ENCODE measurements at places on chromosomes 1 and 21.

GRCh38 chr1:147504801-147505311, 36.4 kb upstream of the BCL9 start:
- DNase-seq = peak; percentile 52

GRCh38 chr1:183630748-183631147, 4.8 kb downstream of the ARPC5 start:
- no peak for DNase-seq

- DNase-seq = peak; percentile 8
Measured at GRCh38 chr1:163565166-163565565, 243.4 kb downstream of the NUF2 start.

DNA sequence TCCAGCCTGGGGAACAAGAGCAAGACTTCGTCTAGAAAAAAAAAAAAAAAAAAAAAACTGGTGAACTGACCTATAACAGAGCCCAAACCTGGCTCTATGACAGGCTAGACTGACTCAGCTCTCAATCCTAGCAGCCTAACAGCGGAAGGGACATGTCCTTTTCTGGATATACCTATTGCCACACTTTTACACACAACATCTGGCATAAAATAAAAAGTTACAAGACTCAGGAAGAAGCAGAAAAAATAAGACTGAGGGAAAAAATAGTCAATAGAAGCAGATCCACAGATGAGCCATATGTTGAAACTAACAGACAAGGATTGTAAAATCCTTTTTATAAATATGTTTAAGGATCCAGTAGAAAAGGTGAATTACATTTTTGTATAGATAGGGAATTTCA, 57.5 kb upstream of the IPO9 start:
- DNase-seq = no peak

- no peak for DNase-seq
Measured at GRCh38 chr1:116763787-116764465, 9.7 kb downstream of the CD2 start.

DNA sequence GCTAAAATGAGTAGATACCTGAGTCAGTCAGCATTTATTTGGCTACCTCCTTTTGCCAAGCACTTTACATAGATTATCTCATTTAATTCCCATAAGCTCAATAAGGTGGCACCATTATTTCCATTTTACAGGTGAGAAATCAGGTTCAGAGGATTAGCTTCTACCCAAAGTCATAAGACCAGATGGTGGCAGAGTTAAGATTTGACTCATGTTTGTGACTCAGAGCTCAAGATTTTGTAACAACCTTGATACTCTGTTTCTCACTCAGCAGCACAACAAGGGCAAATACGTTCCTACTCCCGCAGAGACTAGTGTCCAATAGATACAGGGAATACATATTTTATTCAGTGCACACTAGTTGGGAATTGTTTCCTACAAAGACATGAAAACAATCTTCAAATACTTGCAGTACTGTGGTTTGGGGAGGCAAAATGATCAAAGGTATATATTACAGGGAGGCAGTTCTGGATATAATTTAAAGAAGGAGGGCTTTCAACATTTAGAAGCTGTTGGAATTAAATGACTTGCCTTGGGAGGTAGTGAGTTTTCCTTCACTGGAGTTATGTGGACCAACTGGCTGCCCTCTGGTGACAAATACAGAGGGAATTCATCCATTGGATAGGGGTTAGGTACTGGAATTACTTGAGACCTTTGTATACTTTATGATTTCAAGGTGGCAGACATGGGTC, 3.6 kb downstream of the LEPR start:
- no peak for DNase-seq

DNA sequence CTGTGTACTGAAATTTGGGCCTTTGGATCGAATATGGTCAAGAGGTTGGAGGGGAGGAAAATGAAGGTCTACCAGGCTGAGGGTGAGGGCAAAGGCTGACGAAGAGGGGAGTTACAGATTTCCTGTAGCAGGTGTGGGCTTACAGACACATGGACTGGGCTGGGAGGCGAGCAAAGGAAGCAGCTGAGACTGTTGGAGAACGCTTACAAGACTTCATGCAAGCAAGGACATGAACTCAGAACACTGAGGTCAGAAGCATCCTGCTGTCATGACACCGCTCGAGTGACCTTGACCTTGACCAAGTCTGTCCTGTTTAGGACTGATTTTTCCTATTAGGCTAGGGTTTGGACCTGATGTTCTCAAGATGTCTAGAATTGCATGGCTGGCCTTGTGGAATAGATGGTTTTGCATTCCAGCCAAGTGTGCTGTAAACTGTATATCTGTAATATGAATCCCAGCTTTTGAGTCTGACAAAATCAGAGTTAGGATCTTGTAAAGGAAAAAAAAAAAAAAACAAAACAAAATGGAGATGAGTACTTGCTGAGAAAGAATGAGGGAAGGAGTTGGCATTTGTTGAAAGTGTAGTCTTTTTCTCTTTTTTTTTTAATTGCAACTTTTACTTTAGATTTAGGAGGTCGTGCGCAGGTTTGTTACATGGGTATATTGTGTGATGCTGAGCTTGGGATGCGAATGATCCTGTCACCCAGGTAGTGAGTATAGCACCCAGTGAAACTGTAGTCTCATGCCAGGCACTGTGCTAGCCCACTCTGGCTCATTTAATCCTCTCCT, 5.8 kb downstream of the ELF3 start:
- no peak for DNase-seq

- DNase-seq = no peak
Measured at GRCh38 chr1:208977012-208977411, 606.5 kb upstream of the CAMK1G start.

GRCh38 chr1:39159224-39160036, 45.1 kb upstream of the MACF1 start:
- DNase-seq = no peak

- no peak for DNase-seq
Measured at GRCh38 chr1:66637146-66637545, 103.2 kb downstream of the SGIP1 start.

DNA sequence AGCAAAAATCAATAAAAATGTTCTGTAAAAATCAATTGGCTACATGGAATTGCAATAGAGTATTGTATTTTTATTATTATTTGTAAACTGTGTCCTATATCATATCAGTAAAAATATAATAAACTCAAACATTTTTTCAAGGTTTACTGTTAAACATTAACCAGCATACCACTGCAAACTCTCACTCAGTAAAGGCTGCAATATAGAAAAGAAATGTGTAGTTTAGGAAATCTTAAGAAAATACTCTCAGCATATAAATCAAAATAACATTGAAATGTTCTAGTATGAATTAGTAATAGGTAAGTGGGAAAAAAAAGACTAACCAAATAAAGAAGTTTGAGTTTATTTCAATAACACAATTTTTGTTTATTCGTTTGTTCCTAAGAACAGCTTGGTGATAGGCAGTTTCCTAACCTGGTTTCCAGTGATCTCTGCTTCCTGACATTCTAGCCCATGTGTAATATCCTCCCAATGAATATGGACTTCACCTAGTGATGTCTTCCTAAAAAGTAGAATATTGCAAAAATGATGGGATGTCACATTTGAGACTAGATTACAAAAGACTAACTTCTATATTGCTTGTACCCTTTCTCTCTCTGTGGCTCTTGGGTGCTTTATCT, 870.1 kb downstream of the BRINP3 start:
- no peak for DNase-seq

- DNase-seq = no peak
Measured at GRCh38 chr21:41425588-41425953, 468 bp upstream of the MX1 start.

- DNase-seq = peak; percentile 41
Measured at GRCh38 chr1:999725-1000356, at the start of gene HES4. Gene HES4, minus strand, starts transcription at chr1:1000097. Its CDS starts 124 bp downstream, at chr1:999973.

DNA sequence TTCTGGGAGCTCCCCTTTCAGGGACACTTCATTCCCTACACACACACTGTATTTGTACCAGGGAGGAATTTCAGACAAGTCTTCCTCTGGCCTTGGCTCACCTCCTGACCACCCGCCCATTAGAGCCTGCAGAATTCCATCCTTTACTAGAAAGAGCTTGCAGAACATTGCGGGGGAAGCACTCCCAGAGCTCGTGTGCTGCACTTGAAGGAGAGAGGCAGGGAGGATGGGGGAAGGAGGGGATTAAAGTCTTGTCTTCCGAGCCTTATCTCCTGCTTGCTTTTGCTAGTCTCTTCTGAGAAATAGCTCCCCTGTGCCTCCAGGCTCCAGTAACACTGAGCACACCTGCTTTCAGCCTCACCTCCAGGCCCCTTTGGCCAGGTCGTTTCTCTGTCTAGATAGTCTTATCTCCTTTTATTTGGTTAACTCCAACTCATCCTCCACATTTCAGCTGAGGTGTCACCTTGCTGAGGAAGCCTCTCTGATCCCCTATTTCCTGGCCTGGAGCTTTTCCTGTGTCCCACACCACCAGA, 62.0 kb downstream of the PCNX2 start:
- no peak for DNase-seq

GRCh38 chr1:21192871-21193270, 16.2 kb upstream of the EIF4G3 start:
- no peak for DNase-seq

DNA sequence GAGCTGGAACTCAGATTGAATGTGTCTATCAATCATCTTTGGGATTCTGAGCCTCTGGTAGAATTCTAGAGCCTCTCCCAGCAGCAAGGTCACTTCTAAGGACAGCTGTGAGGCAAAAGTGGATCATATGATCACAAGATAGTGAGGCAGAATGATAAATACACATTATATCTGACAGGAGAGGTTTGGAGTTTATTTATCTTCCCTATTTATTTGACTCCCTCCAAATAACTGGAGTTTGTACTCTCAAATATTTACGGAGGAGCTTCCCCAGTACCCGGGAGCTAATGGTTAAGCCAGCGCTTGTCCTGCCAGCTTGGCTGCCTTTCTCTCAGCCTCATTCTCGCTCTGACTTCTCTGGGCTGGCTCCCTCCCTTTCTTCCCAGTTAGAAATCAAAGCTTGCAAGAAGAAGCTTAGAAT, 2.3 kb downstream of the HMGCS2 start:
- no peak for DNase-seq

DNA sequence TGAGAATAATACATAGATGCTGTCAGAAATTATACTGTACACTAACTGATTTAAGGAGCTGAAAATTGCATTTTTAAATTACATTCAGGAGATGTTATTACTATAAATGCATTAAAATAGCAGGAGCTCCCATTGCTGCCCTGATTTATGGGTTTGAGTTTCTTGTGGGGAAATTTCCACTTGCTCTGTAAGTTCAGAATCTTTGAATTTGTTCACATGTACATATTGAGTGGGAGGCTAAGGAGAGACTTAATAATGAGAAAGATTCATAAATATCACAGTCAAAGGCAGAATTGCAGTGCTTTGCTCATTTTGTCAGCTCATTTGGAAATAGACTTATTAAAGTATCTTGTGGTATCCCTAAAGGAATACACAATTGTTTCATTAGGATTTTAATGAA, 170.3 kb downstream of the OLFM3 start:
- no peak for DNase-seq

- peak; percentile 14 for DNase-seq
Measured at GRCh38 chr1:66943361-66943969, 18.7 kb downstream of the MIER1 start.

- DNase-seq = no peak
Measured at GRCh38 chr1:147719711-147720225, 40.6 kb downstream of the GJA5 start.

- no peak for DNase-seq
Measured at GRCh38 chr1:91851130-91852010, 34.6 kb downstream of the TGFBR3 start.

DNA sequence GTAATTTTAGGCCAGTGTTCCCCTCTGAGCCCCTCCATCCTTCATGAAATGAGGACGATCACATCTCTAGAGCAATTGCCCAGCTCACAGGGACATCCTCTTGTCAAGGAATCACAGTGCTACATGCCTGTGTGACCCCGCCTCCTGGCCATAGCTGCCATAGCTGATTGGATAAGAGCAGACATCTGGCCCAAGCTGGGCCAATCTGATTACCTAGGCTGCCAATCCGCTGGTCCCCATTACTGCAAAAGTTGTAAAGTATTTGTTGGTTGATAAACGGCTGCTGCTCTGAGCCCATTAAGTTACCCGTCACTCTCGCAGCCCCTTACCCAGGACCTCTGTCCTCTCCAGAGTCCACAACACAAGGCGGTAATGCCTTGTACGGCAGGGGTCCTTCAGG, 8.3 kb downstream of the NT5C1A start:
- DNase-seq = no peak

DNA sequence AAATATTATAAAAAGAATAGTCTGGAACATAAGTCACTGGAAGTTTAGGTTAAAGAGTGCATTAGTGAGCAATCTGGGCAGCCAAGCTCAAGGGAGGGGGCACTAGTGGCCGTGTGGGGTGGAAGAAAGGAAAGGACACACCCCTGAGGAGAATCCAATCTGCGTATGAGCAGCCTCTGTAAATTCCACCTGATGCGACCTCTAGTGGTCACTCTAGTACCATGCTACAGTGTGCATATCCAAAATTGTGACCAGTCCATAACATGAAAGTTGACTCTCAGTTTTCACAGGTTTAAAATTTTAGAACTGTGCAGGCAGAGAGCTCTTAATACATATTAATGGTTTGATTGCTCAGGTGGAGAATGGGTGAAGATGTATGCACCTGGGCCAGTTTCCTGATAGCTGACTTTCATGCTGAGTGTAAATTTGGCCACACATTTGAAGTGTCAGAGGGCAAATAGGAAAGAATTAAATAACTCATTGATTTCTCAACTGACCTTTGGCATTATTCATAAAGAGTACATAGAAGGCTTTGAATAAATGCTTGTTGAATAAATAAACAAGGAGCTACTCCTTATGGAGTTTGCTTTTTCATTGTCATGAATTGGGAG, 105.9 kb upstream of the C21orf91 start:
- peak; percentile 81 for DNase-seq
